ENCODE measurements at places on chromosomes 16 and 17.

- DNase-seq, result no peak
These were observed 236.1 kb downstream of the ZNF423 start for GRCh38 chr16:49619811-49620157.

DNA sequence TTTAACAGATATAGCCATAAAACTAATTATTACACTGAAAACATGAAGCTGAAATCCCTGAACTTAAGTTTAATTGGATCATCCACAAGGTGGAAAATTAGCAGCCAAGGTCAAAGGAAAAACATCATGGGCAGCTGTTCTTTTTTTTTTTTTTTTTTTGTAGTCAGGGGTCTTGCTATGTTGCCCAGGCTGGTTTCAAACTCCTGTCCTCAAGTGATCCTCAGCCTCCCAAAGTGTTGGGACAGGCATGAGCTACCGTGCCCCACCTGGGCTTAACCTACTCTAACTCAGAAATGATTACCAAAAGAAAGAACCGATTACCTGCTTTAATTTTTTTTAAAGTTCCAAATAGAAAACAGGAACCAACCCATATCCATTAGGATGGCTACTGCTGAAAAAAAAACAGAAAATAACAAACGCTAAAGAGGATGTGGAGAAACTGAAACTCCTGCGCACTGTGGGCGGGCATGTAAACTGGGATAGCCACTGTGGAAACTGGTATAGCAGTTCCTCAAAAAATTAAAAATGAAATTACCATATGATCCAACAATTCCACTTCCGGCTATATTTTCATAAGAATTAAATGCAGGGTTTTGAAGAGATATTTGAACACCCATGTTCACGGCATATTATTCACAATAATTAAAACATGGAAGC, 8.6 kb downstream of the CMC2 start:
- no peak for DNase-seq

- no peak for DNase-seq
These were observed 54.1 kb downstream of the XYLT1 start for GRCh38 chr16:17416461-17417311.

DNA sequence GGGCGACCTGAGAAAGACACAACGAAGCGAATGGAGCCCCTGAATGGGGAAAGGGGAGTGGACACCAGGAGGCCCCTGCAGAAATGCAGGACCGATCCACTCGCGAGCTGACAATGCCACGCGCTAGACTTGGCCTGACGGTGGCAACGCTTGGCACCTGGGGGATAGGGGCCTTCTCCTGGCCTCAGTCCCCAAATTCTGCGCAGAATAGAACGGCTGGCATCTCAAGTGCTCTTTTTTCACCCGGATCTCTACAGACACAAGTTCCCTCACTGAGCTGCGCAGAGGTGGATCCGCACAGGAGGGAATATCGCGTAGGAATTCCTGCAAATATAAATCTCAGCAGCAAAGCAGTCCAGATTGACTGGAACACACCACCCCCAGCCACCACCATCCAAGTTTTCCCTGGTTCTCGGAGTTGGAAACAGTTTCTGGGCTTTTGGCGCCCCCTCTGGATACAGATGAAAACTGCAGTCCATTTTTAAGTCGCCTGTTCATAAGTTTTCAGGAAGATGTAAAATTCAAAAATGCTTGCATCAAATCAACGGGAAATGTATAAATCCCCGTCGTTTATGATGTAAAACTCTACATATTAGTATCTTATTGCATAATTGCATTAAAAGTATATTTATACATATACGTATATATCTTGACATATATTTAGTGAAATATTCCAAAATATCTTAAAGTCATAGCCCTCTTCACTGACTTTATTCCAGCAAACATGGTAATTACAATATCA, 2.3 kb upstream of the SOX9 start:
- no peak for DNase-seq

GRCh38 chr16:52783616-52784015, 236.7 kb upstream of the TOX3 start:
- DNase-seq, result no peak

- DNase-seq, result no peak
These were observed 44.8 kb downstream of the HSD17B2 start for GRCh38 chr16:82079892-82080291.

- DNase-seq, result no peak
These were observed 976 bp downstream of the CCL3L1 start for GRCh38 chr17:36195434-36196130.

- DNase-seq, result no peak
These were observed 75.8 kb upstream of the MED13 start for GRCh38 chr17:62140836-62141235.

GRCh38 chr17:14366199-14366598, 65.3 kb downstream of the HS3ST3B1 start:
- DNase-seq, result no peak

DNA sequence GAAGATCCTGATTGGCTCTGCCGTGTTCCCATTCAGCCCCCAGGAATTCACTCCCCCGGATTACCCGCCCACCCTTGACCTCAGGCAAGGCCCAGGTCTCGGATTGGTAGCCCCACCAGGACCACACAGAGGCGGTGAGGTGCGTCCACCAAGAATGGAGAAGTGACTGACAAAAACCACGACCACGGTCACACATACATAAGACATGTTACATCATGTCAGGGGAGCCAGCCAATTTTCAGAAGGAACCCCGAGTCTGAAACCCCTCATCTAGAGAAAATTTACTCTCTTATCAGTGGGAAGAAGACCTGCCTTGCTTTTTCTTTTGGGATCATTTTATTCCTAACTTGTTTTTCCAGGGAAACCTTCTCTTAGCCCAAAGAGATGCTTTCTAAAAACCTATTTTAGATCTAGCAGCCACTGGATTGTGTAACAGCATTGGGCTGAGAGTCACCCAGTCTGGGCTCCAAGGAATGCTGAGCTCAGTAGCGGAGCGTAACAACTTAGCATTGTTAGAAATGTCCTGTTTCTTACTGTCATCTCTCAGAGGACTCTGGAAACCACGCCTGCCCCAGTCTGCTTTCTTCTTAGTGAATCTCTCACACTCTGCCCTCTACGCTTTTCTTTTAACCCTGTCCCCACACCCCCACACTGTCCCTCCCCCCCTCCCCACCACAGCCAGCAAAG, 164.1 kb downstream of the CMIP start:
- no peak for DNase-seq

- no peak for DNase-seq
These were observed 7.2 kb downstream of the ADAM11 start for GRCh38 chr17:44765965-44766364.

GRCh38 chr16:63129411-63130125, 1093.3 kb upstream of the CDH8 start:
- no peak for DNase-seq

GRCh38 chr16:89924297-89924924, 1.3 kb downstream of the TUBB3 start:
- DNase-seq, result peak; percentile 53

- DNase-seq, result no peak
These were observed 29.3 kb downstream of the ALDH3A2 start for GRCh38 chr17:19677736-19678379.

DNA sequence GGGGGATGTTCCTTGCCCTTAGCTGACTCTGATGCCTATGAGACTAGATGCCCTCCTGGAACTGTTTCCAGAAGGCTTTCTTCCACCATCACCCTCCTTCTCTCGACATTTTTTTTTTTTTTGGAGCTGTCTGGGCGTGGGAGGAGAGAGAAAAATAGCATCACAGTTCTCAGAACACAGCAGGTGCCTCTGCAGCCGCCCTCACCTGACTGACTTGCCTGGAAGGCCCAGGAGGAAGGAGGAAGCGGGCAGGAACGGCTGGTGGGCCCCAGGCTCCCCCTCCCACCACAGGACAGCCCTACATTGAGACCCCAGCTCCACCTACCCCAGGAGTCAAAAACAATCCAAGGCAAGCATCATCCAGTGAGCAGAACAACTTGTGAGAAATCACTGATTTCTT, 20.3 kb upstream of the CACNG5 start:
- no peak for DNase-seq

- no peak for DNase-seq
These were observed 348.0 kb downstream of the UTP18 start for GRCh38 chr17:51608251-51608933.

DNA sequence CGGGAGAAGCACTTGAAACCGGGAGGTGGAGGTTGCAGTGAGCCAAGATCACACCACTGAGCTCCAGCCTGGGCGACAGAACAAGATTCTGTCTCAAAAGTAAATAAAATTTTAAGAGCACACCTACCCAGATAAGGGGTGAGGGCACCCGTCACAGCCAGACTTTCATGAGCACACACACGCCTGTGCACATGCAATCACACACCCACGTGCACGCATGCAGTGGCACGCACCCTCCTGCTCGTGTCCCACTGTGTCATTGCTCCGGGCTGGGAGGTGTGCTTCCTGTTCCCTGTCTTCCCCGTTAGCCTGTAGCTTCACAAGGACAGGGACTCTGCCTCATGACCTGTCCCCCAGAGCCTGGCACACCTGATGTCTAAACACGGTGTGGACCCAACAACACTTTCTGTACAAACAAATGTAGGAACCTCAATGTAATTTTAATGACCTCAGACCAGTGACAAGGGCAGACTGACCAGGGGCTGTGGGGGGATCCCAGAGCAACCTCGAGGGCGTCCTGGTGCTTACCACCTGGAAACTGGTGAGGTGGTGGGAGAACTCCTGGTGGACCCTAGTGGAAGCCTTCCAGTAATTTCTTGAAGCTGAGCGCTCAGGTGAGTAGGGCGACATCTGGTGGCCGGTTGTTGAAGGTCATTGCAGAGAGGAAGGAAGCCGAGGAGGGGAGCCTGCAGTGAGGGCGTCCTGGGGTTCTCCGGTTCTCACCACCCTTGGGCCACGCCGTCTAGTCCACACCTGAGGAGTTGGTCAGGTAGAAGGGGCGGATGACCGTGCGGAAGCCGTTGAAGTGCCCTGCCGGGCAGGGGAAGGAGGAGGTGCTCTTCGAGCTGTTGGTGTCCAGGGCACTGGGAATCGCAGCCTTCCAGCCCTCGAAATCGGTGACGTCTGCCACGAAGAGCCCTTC, 8.6 kb downstream of the LGALS3BP start:
- DNase-seq, result peak; percentile 81

- DNase-seq, result no peak
These were observed 1.6 kb downstream of the PRSS36 start for GRCh38 chr16:31148281-31148728.

- DNase-seq, result no peak
These were observed 113.9 kb downstream of the VPS53 start for GRCh38 chr17:600576-601243.

DNA sequence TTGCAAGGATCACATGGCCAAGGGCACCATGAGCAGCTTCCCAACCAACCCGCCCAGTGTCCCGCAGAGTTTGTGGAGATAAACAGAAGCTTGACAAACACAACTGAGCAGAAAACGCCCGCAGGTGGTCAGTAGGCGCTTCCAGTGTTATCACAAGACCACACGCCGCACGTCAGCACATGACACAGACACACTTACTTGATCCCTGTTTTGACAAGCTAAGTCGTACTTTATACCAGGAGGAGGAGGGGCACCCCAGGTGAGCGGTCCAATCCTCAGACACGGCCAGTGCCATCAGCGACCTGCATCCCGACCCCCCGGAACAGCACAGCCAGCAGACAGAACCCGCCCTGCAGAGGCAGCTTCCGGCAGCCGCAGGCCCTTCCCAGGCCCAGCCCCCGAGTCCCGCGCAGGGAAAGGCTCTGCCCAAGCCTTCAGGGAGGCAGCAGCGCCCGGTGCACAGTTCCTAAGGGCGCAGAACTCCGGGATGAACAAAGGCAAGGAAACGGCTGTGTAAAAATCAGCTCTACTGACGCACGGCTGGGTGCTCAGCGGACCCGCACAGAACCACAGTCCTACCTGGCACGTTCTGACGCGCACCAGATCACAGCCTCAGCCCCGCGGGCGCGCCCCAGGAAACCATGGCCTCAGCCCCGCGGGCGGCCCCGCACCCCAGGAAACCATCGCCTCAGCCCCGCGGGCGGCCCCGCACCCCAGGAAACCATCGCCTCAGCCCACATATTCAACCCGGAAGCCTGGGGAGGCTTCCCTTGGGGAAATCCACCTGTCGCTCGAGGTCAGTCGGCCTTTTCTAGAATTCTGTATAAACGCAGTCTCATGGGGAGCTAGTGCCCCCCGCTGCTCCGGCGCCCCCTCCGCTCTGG, 27.8 kb downstream of the AXIN1 start:
- no peak for DNase-seq

- DNase-seq, result no peak
These were observed 24.3 kb downstream of the CCL4 start for GRCh38 chr17:36127911-36128310.

GRCh38 chr16:3807425-3808123, 72.9 kb downstream of the CREBBP start:
- DNase-seq, result no peak

- DNase-seq, result no peak
These were observed 18.1 kb upstream of the KRT17 start for GRCh38 chr17:41642252-41643156.

- no peak for DNase-seq
These were observed 19.5 kb upstream of the GAS7 start for GRCh38 chr17:10217916-10218315.

DNA sequence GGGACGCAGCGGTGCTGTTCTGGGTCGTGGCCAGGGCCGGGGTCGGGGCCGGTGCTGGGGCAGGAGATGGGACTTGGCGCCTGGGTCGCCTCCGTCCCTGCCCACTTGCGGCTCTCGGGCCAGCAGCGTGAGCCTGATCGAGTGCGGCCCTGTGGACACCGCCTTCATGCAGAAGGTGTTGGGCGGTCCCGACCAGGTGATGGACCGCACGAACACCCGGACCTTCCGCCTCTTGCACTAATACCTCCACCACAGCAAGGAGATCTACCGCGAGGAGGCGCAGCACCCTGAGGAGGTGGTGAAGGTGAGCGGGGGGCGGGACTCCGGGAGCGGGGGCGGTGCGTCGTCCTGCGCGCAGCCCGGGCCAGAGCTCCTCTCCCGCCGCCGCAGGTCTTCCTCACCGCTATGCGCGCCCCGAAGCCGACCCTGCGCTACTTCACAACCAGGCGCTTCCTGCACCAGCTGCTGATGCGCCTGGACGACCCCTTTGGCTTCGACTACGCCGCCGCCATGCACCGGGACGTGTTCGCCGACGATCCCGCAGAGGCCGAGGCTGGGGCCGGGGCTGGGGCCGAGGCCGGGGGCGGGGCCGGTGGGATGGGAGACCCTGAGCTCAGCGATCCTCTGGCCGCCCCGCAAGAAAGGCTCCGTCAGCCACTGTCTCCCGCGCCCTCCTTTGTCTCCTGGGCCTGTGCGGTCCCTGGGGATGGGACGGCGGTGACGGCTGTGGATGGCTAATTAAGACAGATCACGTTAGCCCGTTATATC, 4.5 kb upstream of the HSD17B1 start:
- peak; percentile 77 for DNase-seq

DNA sequence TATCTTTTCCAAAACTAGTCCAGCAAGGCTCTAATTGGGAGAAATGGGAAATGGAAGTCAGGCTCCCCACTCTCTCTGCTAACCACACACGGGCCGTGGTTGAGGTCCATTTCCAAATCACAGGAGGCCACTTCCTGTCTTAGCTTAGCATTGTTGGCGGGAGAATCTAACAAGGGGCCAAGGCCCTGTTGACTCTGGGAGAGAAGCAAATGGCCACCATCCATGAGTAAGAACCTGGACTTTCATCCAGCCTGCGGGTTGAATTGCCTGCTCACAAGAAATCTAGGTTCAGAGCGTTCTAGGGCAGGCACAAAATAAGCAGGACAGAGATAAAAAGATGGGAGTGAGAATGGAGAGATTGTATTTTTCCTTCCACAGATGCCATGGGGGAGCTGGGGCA, 5.7 kb downstream of the FAM20A start:
- DNase-seq, result no peak

All from ovary (tissue), 10 donors.